Sigmoid colon (tissue), 7 donors: ENCODE measurements at places on chromosomes 4 and X.

DNA sequence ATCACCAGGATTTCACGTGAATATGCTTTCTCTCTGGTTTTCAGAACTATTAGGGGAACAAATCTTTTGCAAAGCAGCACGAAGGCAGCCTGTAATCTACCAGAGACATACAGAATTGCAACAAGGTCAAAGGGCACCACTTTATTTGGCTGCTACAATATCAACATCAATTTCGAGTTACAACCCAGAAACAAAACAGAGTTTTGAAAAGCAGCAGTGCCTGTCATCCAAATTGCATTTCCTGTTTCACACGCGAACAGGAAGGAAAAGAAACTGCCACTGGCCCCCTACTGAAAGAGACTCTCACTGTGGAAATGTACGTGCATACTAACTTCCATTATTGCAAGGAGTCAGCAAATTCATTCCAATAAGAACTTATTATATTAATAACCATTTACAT is 17.1 kb upstream of the C1QTNF7 start:
- DNase-seq, result no peak
- H3K4me1 ChIP-seq, result peaks cover 9% of the 10 kb centered on the region
- H3K27me3 ChIP-seq, result no peaks in the 10 kb centered on the region
- no peak overlapping the region for H3K27ac ChIP-seq
- H3K36me3 ChIP-seq, result no peaks in the 10 kb centered on the region

- DNase-seq, result no peak
- H3K36me3 ChIP-seq, result peaks cover 6% of the 10 kb centered on the region
- no peaks in the 10 kb centered on the region for H3K4me1 ChIP-seq
- no peak overlapping the region for H3K4me3 ChIP-seq
Observed at GRCh38 chr4:146191766-146192458, 16.4 kb downstream of the LSM6 start.

DNA sequence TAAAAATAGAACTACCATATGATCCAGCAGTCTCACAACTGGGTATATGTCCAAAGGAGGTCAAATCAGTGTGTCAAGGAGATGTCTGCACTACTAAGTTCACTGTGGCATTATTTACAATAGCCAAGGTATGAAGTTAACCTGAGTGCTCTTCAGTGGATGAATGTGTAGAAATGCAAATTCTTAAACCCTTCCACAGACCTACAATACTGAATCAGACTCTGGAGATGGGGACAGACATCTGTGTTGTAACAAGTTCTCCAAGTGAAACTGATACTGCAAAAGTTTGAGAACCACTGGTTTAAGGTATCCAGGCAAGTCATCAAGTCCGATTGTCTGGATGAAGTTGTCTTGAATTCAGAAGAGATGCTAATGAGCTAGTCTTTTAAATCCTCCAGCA is 38.5 kb downstream of the SMAD1 start:
- no peak overlapping the region for H3K4me3 ChIP-seq
- no peaks in the 10 kb centered on the region for H3K36me3 ChIP-seq
- H3K27me3 ChIP-seq, result no peaks in the 10 kb centered on the region
- H3K4me1 ChIP-seq, result peaks cover 16% of the 10 kb centered on the region
- no peak overlapping the region for H3K27ac ChIP-seq

DNA sequence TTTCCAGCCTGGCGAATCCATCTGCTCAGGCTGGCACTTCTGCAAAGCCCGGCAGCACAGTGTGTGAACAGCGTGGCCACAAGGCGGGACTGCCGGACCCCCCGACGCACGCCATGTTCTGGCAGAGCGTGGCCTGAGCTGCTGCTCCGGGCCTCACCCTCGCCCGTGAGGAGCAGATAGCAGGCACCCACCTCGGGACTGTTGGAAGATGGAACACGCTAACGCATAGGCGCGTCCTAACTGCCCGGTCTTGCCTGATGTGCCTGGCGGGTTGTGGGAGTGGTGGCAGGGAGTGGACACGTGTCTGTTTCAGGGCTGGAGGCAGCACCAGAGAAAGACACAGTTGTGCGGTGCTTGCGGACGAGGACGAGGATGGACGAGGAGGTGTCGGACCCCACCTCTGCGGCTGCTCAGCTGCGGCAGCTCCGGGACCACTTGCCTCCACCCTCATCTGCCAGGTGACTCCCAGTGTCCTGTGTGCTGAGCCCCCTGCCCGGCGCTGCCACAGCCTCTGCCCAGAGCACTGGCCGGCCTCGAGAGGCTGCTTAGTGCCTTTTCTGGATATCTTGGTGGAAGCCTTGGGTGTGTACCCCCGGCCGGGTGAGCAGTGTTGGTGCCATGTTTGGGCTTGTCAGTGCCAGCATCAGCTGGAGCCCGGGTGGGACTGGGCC is 28.2 kb downstream of the UVSSA start:
- H3K27ac ChIP-seq, result no peak overlapping the region
- H3K27me3 ChIP-seq, result no peaks in the 10 kb centered on the region
- H3K36me3 ChIP-seq, result peaks cover 8% of the 10 kb centered on the region
- peak; percentile 56 for DNase-seq

- H3K4me3 ChIP-seq, result no peak overlapping the region
- H3K27ac ChIP-seq, result no peak overlapping the region
Observed at GRCh38 chrX:45714866-45715265, 514.2 kb upstream of the DIPK2B start.

DNA sequence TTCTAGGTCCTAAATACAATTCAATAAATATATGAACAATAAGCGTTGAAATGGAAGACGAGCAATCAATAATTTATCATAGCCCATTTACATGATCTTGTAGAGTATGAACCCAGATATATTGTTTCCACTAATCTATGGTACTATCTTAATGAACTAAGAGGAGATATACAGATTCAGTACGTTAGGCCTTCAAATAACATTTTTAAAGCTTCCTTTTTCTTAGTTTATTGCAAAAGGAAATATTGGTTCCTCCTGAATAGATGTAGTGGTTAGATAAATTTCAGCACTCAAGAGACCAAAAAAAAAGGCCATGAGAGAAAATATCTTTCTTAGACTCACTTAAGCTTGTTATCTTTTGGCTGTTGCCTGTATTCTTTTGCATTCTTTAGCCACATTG is 147.5 kb upstream of the PITX2 start:
- no peak overlapping the region for H3K27ac ChIP-seq
- no peak for DNase-seq
- no peaks in the 10 kb centered on the region for H3K4me1 ChIP-seq
- no peak overlapping the region for H3K4me3 ChIP-seq

DNA sequence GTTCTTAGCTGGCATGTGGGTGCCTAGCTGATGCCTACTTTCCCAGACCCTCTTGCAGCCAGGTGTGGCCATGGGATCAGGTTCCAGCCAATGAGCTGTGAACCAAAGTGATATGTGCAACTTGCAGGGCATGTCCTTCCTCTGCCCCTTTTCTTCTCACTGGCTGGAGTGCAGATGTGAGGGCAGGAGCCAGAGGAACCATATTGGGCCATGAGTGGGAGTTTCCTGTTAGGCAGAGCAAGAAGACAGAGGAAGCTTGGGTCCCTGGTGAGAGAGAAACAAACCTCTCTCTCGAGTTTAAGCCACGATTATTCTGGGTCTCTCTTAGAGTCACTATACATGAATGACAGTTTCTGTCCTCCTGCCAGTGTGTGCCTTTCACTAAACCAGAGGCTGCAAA is 120.4 kb upstream of the STX18 start:
- no peak overlapping the region for H3K4me3 ChIP-seq
- no peaks in the 10 kb centered on the region for H3K4me1 ChIP-seq

- H3K4me3 ChIP-seq, result no peak overlapping the region
- H3K36me3 ChIP-seq, result no peaks in the 10 kb centered on the region
- no peaks in the 10 kb centered on the region for H3K4me1 ChIP-seq
- no peak overlapping the region for H3K27ac ChIP-seq
- no peaks in the 10 kb centered on the region for H3K27me3 ChIP-seq
Observed at GRCh38 chrX:113274345-113274744, 433.7 kb upstream of the AMOT start.

GRCh38 chr4:36328130-36328529 is 46.7 kb downstream of the DTHD1 start:
- no peaks in the 10 kb centered on the region for H3K36me3 ChIP-seq
- no peaks in the 10 kb centered on the region for H3K27me3 ChIP-seq
- no peak for DNase-seq

GRCh38 chr4:179867300-179867878 is 2375.8 kb upstream of the TENM3 start:
- no peaks in the 10 kb centered on the region for H3K27me3 ChIP-seq
- no peak overlapping the region for H3K4me3 ChIP-seq
- DNase-seq, result no peak
- H3K4me1 ChIP-seq, result no peaks in the 10 kb centered on the region
- no peak overlapping the region for H3K27ac ChIP-seq

DNA sequence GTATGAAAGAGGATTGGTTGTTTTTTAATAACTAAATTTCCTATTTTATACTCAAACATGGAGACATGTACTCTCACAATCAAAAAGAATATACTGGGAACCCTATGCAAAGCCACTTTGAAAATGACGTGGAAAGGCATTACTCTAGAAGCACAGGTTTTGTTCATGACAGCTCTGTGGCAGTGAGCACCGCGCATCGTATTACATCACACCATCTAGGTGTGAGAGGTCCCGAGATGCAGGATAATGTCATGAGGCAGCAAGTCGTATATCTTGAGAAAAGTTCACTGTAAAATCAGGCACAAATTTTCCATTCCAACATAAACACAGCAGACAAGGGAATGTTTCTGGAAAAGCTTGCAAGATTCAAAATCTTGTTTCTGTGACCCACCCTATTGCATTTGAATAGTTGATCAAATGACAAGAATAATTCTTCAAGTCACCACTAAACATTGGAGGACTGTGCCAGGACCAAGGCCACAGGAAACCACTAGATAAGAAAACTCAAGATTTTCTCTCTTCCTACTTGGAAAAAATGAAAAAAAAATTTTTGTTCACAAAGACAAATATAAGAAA is 127.6 kb downstream of the LDB2 start:
- DNase-seq, result no peak
- H3K27me3 ChIP-seq, result no peaks in the 10 kb centered on the region
- H3K27ac ChIP-seq, result no peak overlapping the region
- H3K4me3 ChIP-seq, result no peak overlapping the region
- H3K4me1 ChIP-seq, result peaks cover 5% of the 10 kb centered on the region
- H3K36me3 ChIP-seq, result no peaks in the 10 kb centered on the region

DNA sequence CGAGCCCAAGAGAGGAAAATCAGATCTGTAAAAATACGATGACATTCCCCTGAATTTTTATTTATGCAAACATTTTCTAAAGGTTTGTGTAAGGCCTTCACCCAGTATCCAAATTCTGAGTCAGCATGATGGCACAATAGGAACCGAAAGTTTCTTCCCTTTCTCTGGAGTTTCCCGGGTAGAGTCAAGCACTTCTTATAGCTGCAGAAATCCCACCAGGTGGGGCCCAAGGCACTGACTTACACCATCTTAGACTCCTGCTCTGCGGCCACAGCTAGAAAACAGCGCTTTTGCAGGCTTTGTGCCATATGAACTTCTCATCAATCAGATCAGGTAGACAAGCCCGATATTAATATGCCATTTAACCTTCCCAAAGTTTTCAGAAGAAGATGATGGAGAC is 13.4 kb downstream of the LEF1 start:
- peaks cover under 1% of the 10 kb centered on the region for H3K27me3 ChIP-seq
- DNase-seq, result no peak
- H3K4me3 ChIP-seq, result no peak overlapping the region
- H3K4me1 ChIP-seq, result no peaks in the 10 kb centered on the region
- H3K36me3 ChIP-seq, result no peaks in the 10 kb centered on the region

DNA sequence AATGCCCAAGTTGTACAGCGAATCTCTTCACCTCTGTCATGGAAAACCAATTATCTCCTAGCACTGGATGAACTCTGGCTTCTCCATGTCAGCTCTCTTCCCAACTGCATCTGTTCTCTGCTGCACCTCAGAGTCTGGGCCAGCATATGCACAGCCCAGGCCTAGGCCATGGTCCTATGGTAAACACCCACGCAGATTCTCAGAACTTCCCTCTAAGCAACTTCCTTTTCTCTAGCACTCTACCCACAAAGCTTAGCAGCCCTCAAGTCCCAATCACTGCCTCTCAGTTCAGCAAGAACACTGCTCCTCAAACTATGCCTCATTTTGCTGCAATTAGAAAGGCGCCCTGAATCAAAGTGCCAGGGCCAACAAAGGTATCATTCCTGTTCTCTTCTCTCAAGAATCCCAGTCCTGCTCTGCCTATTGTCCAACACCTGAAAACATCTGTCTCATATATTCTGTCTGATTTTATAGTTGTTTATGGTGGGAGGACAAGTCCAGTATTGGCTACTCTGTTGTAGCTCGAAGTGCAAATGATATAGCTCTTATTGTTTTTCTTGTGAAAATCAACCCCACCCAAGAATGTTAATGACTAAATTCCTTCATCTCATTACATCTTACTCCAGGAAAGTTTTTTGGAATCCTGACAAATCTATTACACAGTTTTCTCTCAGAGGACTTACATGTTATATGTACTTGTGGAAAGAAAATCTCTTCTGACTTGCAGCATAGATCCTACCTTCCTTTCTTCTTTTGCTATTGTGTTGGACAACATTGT is 85.4 kb downstream of the DCHS2 start:
- H3K27ac ChIP-seq, result no peak overlapping the region
- DNase-seq, result no peak
- no peaks in the 10 kb centered on the region for H3K36me3 ChIP-seq

GRCh38 chr4:113677325-113677724 is 84.2 kb downstream of the CAMK2D start:
- DNase-seq, result no peak
- H3K27me3 ChIP-seq, result no peaks in the 10 kb centered on the region
- no peak overlapping the region for H3K4me3 ChIP-seq

DNA sequence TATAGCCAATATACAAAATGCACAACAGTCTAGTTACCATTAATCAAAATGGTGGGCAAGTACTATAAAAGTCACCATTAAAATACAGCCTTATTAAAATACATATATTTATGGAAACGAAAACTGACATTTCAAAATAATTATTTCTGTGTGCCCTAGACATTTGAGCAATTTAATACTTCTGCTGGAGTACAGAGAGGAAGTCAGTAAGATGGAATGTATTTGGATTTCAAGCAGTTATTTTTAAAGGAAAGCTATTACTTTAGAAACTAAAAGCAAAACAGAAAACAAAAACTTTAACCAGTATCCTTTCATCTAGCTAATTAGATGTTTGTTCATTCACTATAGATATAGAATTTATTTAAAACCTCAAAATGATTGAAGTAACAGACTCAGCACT is 37.8 kb upstream of the TLR2 start:
- no peaks in the 10 kb centered on the region for H3K4me1 ChIP-seq
- H3K27me3 ChIP-seq, result no peaks in the 10 kb centered on the region
- H3K36me3 ChIP-seq, result no peaks in the 10 kb centered on the region
- no peak overlapping the region for H3K27ac ChIP-seq
- H3K4me3 ChIP-seq, result no peak overlapping the region
- no peak for DNase-seq

DNA sequence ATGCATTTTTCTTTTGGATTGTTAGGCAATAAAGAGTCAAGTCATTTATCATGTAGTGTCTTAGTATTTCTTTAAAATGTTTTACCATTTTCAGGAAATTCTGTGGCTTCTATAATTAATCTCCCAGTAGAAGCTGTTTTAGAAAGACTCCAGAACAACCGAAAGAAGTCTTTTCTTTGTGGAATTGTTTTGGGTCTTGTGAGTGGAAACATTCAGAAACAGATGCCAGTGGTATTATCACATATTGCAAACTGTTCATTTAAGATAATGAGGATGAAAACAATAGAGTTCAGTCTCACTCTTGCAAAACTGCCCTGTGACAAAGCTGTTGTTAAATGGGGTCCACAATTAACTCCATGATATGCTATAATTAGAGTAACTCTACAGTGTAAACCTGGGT is 211.2 kb upstream of the KIT start:
- no peaks in the 10 kb centered on the region for H3K4me1 ChIP-seq
- H3K4me3 ChIP-seq, result no peak overlapping the region
- H3K36me3 ChIP-seq, result no peaks in the 10 kb centered on the region
- H3K27me3 ChIP-seq, result no peaks in the 10 kb centered on the region
